ENCODE measurements at places on chromosomes 1 and 21.

DNA sequence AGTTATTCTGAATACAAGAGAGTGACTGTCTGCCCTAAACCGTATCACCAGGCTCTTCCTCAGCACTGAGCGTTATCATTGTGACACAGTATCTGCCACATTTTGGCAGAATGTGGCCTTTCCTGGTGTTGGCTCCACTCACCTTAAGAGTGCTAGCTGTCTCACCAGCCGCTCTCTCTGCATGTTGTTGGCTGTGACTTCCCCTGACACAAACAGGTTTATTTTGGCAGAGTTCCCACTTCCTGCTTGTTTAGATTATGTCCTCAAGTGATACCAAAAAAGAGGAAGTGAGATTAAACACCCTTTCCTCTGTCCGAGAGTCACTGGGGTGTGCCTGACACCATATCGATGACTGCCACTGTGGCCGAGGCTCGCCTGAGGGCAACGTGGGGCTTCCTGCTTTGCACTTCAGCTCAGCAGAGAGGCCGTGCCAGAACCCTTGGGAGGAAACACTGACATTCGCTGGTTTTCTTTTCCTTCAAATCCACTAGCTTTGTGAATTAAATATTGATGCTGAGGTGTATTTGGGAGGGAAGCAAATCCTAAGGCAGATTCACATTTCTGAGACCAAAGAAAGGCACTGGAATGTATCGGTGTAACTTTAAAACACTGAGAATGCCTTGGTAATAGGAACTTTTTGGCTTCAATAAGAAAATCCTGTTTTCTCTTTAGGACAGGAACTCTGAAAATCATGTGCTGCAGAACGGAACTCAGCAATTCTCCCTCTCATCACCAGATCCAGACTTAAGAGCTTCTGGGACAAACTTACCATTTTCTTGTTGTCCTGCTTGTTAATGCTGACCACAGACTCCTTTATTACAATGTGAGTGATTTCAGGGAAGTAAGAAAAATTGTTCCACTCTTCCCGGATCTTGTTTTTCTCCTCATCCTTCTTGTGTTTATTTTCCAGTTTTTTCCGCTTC, 102.1 kb downstream of the JAK1 start:
- no peak for DNase-seq

DNA sequence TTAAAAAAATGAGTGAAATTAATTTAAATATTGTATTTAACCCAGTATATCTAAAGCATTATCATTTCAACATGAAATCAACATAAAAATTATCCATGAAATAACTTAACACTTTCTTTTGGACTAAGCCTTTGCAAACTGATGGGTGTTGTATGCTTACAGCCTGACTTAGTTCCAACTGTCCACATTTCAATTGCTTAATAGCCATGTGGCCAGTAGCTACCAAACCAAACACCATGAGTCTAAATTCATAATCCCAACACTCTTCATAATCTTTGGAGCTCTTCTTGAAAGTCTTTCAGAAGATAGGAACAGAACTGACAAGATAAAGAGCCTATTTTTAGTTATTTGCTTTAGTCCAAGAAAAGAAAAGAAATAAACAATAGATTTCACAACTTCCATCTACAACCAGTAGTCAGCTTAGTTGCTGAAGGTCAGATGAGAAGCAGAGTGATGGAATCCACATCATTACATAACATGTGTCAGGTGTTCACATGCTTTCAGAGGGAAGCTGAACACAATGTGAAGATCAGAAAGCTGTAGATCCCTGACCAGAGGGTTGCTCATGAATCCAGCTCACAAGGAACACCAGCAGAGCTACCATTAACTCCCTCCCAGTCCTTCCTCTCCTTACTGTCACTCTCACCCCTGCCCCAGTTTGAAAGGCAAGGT, 144.0 kb upstream of the ZNF648 start:
- no peak for DNase-seq

DNA sequence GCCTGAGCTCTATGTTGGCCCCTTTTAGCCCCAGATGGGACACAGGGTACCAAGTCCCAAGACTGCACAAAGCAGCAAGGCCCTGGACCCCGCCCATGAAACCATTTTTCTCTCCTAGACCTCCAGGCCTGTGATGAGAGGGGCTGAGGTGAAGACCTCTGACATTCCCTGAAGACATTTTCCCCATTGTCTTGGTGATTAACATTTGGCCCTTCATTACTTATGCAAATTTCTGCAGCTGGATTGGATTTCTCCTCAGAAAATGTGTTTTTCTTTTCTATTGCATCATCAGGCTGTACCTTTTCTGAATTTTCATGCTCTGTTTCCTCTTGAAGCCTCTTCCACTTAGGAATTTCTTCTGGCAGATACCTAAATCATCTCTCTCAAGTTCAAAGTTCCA, 8.2 kb upstream of the PSMA5 start:
- DNase-seq: no peak

DNA sequence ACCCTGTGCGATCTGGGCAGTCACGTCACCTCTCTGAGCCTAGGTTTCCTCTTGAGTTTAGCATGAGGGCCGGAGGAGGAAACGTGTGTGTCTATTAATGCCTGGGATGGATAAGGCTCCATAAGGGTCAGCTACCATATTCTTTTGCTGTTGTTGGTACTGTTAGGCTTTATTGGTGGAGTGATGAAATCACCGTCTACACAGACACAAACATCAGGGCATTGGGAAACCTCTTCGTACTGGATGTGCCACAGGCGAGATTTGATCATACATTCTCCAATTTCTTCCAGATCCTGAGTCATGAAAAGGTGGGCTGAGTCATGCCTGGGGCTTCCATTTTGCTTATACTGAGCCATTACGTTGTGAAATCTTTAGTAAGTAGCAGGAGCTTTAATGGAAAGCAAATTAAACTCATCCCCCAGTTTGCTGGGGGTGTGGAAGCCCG, 24.9 kb upstream of the GRHL3 start:
- DNase-seq: no peak

DNA sequence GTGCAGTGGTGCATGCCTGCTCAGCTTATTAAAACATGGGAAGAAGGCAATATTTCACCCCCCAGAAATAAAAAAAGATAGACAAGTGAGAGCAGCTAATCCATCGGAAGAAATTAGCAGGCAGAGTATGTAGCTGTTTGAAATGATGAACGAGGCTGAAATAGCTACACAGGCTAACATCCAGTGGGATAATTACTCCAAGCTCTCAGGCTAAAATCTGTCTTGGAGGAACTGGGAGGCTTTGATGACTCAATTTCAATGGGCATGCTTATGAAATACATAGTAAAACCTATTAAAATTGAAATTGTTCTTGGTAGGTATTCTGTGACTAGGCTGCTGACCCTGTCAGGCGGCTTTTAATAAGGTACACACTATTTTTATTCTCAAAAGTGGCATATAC, 84.1 kb upstream of the RRP15 start:
- no peak for DNase-seq

- no peak for DNase-seq
These were observed 38.8 kb downstream of the PIK3C2B start for GRCh38 chr1:204455831-204456145.
